Activated CD4-positive, alpha-beta T cell treated with anti-CD3 and anti-CD28 coated beads, Interleukin-2, amount 50 U/mL, for 4 hours (primary cell): ENCODE measurements at places on chromosomes 4 and X.

DNA sequence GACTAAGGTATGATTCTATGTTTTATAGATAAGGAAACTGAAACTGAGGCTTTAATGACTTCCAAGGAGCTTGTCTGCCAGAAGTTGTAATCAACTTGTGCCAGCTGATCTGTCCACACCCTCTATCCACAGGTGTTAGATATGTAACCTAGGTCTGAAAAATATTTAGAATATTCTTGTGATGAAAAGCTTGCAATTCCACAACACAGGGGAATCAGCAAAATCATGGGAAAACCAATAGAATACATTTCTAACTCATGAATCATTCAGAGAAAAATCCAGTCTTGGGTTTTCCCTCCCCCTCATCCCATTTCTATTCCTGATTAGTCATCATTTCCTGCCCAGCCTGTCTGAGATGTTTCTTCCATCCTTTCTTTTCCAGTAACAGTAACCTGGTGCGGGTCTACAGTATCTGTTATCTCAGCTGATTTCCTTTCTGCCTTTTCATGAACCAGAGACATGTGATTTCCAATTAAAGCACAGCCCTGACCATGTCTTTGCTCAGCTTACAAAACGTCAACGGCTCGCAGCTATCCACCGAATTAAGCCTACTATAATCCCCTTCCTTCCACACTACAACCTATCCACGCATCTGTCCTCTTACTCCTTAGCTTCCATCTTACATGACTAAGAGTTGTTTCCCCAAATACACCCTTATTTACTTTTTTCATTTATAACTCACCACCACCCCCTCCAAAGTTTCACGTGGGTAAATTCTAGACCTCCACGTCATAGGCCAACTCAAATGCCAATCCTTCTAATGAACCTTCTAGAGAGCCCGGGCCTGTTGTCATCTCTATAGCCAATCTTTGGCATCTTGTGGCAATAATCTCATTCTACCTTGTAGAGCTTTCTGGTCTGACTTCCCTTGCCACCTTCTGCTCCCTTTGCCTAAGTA is 961 bp upstream of the NOCT start:
- DNase-seq: peak; percentile 20

DNA sequence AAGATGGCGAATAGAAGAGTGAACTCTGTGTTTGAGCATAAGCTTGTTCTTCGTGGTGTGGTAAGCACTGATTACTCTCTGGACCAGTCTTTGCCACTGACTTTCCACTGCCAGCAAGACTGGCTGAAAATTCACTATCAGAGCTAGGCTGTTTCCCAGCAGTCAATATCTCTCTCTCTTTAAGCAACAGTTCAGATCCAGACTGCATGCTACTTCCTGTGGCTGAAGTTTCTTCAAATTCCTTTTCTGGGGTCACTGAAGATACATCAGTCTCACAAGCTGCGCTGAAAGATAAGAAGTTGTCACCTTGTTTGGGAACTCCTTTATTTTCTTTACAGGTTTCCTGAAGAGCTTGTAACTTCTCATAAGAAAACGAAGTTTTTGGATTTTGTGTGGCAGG is 54.0 kb upstream of the FAM120C start:
- no peak for DNase-seq

DNA sequence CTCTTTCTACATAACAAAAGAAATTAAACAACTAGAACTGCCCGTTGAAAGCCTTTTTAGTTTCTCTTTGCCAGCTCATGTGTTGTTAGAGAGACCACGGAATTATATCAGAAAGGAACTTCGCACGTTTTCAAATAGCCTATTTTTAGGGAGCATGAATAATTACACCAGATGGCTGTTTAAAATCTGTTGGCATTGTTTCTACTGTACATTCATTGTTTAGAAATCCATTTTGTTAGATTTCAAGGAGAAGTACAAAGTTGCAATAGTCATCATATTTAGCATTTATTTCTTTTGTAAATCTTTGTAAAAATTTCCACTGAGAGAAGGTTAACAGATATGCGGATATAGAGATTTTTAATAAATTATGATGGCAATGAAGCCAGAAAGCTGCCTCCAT is 403.0 kb upstream of the HS3ST1 start:
- DNase-seq: no peak

DNA sequence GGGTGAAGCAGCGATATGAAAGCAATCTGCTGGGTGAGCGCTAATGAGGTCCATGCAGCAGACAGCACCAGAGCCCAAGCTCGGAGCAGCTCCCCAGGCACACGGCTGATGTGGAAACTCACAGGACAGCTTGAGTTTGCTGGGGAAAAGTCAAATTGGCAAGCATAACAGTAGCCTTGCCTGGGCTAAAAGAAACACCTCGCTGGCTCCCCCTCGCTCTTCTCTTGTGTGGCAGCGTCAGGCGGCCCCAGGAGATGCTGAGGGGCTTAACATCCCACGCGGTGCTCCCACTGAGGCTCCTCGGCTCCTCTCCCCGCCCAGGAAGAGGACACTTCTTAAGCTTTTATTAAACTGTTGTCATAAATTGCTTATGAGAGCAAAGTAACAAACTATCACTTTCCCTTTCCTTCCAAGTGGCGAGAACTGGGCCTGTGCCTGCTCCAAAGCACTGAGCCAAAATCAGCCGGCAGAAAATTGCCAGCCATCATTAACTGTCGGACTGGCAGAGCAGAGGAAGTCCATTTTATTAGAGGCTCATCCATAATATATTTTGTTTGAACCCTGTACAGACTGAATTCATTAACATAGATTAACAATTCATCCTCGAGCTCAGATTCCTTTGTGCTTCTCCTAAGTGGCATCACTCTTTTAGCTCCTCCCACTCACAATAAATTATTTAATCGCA is 111.4 kb downstream of the TSPAN5 start:
- DNase-seq: no peak

DNA sequence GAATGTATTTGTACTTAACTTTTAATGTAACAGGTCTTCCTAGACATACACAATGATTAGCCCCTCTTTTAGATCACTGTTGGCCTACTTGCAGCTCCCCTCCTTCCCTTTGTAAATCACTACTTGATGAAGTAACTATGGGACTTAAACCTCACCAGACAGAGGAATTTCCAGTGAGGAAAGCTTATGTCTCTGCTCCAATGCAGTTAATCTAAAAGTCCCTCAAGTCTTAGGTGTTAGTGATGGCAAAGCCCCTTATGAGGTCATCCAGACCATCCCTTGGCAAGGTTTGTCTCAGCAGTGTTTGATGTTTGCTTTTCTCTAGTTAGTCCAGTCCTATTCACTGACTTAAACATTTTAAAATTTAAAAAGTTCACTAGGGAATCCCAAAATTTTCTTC is 877.3 kb upstream of the INTU start:
- DNase-seq: no peak

- DNase-seq: no peak
Measured at GRCh38 chr4:82799006-82799881, 648 bp upstream of the SCD5 start.

GRCh38 chr4:78779280-78779679 is 3.1 kb downstream of the BMP2K start:
- no peak for DNase-seq

DNA sequence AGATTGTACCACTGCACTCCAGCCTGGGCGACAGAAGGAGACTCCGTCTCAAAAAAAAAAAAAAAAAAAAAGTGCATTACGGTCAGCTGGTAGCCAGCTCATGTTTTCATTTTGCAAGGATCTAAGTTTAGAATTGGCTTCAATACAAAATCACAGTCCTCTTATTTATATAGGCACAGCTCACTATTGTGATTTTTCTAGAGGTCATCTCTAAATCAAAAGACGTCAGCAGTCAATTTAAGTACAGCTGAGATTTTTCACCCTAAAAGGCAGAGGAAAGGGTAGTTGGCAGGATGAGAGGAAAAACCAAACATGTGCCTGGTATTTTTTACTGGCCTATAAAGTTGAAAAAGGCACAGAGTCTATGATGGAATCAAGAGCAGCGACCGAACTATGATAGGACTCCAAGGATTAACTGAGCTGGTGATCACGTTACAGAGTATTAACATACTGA is 30.8 kb downstream of the ASB5 start:
- no peak for DNase-seq

GRCh38 chrX:427812-428725 is 41.4 kb upstream of the PPP2R3B start:
- no peak for DNase-seq

DNA sequence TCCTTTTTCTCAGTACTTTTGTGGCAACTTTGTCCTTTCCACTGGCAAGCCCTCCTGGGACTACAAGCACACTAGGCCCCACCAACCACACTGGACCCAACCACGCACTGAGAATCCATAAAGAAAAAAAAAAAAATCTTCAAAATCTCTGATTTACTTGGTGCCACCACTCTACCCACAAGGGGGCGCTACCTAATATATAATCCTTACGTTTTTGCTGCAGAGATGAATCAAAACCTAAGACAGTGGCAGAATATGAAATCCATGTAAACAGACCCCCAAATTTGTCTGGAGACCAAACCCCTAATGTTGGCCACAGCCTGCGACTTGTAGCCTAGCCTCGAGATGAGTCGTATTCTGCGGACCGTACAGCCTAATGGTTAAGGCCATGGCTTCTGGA is 63.5 kb upstream of the ARHGAP36 start:
- DNase-seq: no peak
